Cardiac septum (tissue), 1 donor: ENCODE measurements at places on chromosomes 12 and 14. TPM values are rescaled to one million over a fixed set of nuclear protein-coding genes. Genes with fewer than 3 reads are reported as not detected.

SLCO1A2 gene
- not detected for total RNA-seq

ACSS3 gene
- total RNA-seq = 26.7 TPM

AICDA gene
- 0.13 TPM for total RNA-seq

MMP17 gene
- 0.78 TPM for total RNA-seq

SIX6 gene
- total RNA-seq = not detected

GLT8D2 gene
- total RNA-seq = 5.5 TPM

MEG3 gene
- 25.4 TPM for total RNA-seq

PLEKHG3 gene
- 22.5 TPM for total RNA-seq

KRT8 gene
- 82.2 TPM for total RNA-seq

APAF1 gene
- total RNA-seq = 5.1 TPM
